Left forelimb (tissue), 1 donor: ENCODE measurements at places on chromosomes 3 and 15.
A peak's percentile ranks its signal among the peaks of the same experiment; 100 is the strongest.

DNA sequence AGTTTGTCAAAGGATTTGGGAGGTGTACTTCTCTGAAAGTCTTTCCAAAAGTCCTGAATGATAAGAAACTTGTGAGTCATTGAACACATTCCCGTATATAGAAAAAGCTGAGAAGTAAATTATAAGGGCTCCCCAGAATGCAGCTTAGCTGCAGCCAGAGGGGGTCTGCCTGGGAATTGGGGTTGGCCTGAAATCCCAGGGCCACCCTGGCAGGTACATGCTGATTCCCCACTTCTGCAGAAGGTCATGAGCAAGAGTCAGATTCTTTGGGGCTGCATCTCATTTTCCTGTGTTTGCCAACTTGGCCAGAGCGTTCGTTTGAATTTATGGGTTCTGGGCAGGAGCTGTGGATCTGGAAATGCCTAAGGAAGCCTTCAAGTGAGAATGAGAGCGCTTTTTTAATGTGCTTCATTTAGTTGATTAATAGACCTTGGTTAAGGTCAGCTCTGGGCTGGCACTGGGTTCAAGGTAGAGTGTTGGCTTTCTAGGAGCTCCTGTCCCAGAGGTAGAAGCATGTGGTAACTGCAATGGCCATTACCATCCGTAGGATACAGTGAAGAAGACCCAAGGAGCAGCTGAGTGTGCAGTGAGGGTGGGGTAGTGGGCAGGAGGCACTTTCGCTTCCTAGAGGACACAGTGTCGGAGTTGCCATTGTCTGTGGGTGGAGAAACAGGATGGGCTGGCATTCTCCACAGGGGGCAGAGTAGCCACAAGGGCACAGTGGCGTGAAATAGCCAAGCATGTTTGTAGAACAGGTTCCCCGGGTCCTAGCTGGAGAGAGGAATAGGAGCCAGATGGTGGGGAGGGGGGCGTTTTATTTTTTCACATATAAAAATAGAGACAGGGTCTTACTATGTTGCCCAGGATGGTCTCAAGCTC lies 3.2 kb downstream of the SLC6A6 start:
- no peak for DNase-seq

GRCh38 chr15:94893091-94893490 lies 661.7 kb downstream of the MCTP2 start:
- no peak for DNase-seq

- peak; percentile 80 for DNase-seq
These were observed 159.1 kb downstream of the P3H2 start for GRCh38 chr3:189961522-189962161.

DNA sequence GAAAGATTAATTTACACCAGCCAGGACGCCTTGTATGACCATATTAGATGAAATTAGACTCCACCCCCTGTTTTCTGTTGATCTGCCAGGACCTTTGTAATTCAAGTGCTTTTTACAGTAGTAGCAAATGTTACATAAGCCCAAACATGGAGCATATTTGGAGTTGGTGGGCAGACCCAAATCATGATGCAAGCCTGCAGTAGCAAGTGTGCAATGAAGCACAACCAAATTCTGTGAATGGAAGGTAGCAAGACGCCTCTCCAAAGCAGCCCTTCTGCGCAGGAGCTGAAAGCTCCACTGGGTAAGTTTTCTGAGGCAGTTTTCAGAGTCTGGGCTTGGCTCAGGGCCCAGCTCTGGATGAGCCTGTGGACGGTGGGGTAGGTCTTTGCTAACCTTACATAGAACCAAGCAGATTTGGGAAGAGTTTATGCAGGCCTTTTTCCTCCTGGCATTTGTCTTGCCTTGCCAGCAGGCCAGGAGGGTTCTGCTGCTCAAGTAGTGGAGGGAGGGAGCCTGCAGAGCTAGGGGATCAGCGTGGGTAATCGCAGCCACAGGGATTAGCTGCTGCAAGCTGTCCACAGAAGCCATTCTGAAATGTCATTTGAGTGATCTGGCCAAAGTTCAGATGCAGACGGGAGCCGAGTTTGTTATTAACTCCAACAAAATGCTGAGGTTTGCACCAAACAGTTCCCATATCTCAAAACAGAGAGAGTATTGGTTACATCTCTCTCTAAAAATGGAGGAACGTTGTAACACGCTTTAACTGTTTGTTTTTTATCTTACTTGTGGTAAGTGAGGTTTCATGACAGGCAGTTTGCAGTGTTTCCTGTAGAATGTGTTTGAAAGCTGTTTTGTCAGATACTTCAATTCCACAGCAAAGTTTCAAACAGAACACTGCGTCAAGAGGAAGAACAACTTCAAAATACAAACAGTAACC lies 55.4 kb downstream of the PSMD6 start:
- DNase-seq: peak; percentile 71

- DNase-seq: no peak
These were observed 661.2 kb upstream of the NR2F2 start for GRCh38 chr15:95669146-95669922.

- peak; percentile 87 for DNase-seq
These were observed 219.9 kb upstream of the IGF1R start for GRCh38 chr15:98428253-98428989.

DNA sequence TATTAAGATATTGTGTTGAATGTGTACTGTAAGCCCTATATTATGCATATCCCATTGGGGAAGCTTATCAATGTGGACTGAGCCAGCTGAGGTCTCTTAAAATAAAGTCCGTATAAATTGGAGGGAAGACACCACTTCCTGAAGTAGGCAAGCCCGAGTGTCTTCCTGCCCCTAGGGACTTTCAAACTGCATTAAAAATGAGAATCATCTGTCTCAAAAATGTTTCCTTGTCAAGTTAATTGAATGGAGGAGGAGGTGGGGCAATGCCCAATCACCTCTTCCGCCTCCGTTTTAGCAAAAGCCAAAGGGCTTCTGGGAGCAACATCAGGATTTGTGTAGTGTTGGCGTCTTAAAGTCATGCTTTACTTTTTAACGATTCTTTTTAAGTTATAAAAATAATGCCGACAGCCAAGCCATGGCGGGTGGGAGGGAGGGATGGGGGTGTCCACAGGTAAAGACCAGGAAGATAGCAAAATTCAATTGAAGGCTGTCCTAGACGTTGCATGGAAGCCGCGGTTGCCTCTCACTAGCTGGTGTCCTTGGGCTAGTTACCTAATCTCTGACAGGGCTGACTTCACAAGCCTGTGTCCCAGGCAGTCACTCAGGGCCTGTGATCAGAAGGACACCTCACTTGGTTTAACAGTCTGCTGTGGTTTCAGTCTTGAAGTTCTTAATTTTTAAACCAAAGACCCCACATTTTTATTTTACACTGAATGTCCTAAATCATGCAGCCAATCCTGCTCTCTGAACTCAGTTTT lies 524.9 kb upstream of the PROK2 start:
- no peak for DNase-seq

- no peak for DNase-seq
These were observed 5.2 kb upstream of the WNT7A start for GRCh38 chr3:13884851-13885703.

DNA sequence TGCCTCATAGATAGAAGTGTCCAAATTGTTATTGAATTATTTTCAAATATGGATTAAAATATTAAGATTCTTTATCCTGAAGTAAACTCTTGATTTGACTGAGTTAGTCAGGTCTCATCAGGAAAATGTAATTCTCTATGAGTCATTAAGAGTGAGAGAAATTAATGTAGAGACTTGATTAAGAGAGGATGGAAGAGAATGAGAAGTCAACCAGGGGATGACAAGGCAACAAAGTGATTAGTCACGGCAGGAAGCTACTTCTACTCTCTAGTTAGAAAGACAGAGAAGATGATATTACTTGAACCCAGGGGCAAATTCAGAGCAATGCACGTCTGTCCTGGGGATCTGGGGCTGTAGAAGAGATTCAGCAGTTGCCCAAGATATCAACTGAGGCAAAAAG lies 202.5 kb downstream of the LSAMP start:
- no peak for DNase-seq

DNA sequence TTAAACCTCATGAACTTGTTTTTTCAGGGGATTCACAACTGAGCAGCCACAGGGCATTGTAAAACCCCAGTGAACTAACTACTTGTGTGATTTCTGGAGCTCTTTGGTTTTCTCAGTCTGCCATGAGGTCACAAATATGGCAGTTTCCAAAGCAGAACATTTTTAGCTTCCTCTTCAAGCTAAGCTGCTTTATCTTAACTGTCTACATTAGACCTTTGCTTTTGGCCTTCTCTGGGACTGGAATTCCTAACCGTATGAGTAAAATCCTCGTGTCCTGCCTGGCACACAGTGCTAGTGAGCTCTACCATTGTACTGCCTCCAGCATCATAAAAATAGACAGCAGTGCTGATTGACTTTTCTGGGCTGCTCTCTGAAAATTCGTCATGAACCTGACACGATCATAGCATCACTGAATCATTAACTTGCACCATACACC lies 22.1 kb downstream of the CDIN1 start:
- DNase-seq: no peak

GRCh38 chr3:114624571-114625181 lies 330.8 kb downstream of the TIGIT start:
- DNase-seq: peak; percentile 74

GRCh38 chr15:77632534-77633133 lies at the start of gene LINGO1:
LINGO1 (minus strand) TSS chr15:77632912; CDS start chr15:77632315, 597 bp downstream.
- no peak for DNase-seq

- DNase-seq: no peak
These were observed 83.5 kb upstream of the P3H2 start for GRCh38 chr3:190204200-190204599.

DNA sequence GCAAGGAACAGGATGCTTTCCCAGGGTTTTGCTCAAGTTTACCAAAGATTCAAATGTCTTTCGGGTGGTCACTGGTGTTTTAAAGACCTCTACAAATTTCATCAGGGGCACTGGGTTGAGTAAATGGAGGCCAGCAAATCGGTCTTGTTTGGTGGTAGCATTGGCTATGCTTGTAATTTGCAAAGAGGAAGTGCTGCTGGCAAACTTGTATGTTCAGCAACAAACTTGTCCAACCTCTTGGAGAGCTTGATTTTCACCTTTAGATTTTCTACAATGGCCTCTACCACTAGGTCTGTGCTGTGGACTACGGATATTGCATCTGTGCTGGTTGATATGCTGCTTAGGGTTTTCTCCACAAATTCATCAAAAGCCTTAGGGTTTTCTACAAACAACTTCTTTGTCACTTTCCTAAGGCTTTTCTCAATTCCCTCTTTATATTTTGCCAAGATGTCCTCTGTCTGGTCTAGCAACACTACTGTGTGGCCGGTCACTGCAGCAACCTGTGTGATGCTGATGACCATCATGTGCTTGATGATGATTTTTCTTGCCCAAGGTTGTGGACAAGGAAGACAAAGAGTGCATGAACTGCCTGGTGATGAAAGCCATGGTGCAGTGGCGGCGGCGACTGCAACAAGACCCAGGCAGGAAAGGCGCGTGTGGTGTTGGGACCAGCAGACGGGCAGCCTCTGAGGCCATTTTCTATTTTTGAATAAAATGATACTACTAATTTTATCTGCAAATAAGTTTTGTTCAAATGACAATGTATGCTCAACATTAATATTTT lies 50.8 kb downstream of the RFX7 start:
- DNase-seq: no peak

GRCh38 chr15:53072077-53072476 lies 281.9 kb upstream of the ONECUT1 start:
- DNase-seq: no peak

GRCh38 chr3:188077160-188077799 lies 76.7 kb upstream of the LPP start:
- DNase-seq: no peak

GRCh38 chr3:116563351-116563750 lies 118.1 kb upstream of the LSAMP start:
- no peak for DNase-seq

GRCh38 chr3:193895409-193895808 lies 240.5 kb upstream of the HES1 start:
- no peak for DNase-seq

GRCh38 chr3:127137757-127138536 lies 55.0 kb upstream of the PRR23E start:
- DNase-seq: peak; percentile 45

- no peak for DNase-seq
These were observed 13.6 kb upstream of the SLC27A2 start for GRCh38 chr15:50168379-50168778.

DNA sequence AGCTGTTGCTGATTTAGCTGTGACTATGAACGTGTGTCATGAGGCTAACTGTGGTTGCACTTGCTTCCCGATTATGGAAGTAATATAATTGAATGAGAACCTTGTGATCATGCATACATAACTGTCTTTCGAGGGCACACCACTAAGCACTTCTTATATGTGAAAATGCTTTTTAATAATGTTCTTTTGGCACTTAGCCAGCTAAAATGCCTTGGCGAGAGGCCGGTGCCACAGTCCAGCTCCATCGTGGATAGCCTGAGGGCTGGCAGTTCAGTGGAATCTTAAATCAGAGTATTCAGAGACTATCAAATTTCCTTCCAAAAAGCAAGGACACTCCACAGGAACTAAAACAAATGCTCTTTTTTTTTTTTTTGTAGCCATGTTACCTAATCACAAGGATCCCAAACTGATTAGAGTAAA lies 161.6 kb upstream of the FRMD4B start:
- DNase-seq: no peak
